ENCODE measurements at places on chromosomes 1 and 21.

DNA sequence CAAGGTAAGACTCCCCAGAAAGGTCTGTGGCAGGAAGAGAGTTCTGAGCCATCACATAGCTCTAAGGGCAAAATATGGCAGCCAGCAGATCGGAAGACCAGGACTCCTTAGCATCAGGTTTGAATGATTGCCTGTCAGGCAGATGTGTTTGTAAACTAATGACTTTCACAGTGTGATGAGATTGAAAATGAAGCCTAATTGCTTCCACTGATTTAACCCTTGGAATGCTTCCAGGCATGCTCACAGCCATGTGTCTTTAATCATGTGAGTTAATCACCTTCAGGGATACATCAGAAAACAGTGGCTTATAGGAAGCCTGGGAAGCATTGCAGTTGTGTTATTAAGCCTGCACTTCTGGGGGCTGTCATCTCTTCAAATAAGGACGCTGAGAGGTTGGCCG is 82.8 kb downstream of the LRRC53 start:
- DNase-seq = no peak

GRCh38 chr1:224700918-224701531 is 84.9 kb downstream of the CNIH3 start:
- DNase-seq = no peak

DNA sequence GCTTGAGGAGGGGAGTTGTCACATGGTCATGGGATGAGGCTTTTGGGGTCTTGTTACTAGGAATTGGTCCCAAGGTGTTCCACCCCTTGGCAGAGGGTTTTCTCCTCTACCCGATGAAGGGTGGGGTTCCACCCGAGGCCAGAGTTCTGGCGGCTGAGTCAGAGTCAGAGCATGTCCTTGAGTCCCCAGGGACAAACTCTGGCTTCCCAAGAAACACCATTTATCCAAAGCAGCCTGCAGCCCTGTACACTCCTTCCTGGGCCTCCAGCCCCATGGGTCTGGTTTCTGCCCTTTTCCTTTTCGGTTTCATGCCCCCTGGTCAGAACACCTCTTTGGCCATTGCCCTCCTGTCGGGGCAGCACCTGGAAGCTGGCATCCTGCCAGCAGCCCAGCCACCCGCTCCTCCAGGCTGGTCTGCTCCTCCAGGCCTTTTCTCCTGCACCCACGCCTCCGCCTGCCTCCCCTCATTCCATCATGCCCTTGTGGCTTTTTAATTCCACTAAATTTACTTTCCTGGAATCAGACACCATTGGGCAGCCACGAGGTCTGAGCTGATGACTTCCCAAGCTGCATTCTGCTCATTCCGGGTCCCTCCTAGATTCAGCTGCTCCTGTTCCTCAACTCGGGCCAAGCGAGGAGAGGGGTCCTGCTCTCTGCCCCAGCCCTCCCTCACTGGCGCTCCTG is 301.7 kb upstream of the VAMP3 start:
- no peak for DNase-seq

GRCh38 chr1:210151052-210151672 is 81.4 kb upstream of the SERTAD4 start:
- DNase-seq = no peak

DNA sequence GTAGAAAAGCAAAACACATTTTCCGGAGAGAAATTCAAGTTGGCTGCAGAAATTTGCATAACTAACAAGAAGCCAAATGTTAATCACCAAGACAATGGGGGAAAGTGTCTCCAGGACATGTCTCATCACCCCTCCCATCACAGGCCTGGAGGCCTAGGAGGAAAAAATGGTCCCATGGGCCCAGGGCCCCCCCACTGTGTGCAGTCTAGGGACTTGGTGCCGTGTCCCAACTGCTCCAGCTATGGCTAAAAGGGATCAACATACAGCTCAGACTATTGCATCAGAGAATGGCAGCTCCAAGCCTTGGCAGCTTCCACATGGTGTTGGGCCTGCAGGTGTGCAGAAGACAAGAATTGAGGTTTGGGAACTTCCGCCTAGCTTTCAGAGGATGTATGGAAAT is 138.2 kb downstream of the USH2A start:
- no peak for DNase-seq

DNA sequence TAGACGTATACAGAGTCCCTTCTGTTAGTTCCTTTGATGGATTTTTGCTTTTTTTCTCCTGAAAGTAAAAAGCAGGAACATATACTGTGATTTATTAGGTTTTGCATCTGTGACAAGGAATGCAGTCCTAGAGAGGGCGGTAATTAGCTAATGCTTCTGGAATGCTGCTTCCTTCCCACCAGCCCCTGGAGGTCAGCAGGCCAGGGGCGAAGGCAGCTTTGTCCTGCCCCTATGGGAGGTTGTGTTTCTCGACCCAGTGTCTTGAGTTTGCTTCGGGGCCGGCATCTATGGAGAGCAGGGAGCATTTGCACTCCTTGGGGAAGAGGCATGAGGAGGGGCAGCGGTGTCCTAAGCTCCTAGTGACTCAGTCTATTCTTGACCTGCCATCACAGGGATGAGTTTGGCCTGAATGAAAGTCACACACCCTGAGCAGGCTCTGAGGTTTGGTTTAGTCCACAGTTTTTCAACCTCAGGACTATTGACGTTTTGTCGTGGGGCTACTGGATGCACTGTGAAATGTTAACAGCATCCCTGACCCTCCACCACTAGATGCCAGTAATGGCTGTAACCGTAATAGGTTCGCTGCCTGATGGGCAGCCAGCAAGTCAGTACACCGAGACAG is 85.0 kb upstream of the KCNJ15 start:
- DNase-seq = no peak

DNA sequence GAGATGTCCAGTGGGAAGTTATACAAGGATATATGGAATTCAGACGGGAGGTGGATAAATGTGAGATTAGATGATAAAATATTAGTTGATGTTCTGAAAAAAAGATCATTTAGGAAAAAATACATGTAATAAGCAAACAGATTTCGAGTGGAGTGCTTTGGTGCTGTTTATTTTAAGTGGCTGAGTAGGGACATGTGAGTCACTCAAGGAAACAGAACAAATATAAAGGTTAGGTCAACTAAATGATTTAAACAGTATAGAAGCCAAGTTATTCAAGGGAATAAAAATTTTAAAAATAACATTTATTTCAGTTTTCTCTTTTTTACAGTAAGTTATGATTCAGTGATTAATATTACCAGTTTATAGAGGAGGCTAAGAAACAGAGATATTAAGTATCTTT is 1046.7 kb upstream of the B3GALT2 start:
- no peak for DNase-seq

All from CD4-positive, alpha-beta T cell treated with Interleukin-21 for 1 hour (primary cell).